ENCODE measurements at places on chromosomes 12 and 14.
A peak's percentile ranks its signal among the peaks of the same experiment; 100 is the strongest.

DNA sequence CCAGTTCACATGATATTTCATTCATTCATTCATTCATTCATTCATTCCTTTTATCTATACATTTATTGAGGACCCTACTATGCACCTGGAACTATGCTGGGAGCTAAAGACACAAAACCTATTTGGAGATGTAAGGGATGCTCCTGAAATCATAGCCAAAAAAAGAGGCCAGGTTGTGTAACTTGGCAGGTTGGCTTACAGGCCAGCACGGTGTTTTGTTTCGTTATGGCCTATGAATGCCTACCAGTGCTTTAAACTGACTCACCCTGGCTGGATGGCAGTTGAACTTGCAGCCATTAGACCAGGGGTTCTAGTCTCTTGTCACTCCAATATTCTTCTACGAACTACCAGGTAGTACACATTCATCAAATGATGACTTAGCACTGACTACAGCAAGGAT, 15.7 kb downstream of the MAP3K9 start:
- DNase-seq, result no peak

- DNase-seq, result peak; percentile 39
Observed at GRCh38 chr12:74538491-74539258, 1.0 kb downstream of the ATXN7L3B start.

- no peak for DNase-seq
Observed at GRCh38 chr12:125657681-125658080, 592.4 kb downstream of the AACS start.

- DNase-seq, result no peak
Observed at GRCh38 chr12:51357374-51358047, 11.0 kb upstream of the CELA1 start.

GRCh38 chr14:92655419-92656201, 92.8 kb downstream of the LGMN start:
- no peak for DNase-seq

DNA sequence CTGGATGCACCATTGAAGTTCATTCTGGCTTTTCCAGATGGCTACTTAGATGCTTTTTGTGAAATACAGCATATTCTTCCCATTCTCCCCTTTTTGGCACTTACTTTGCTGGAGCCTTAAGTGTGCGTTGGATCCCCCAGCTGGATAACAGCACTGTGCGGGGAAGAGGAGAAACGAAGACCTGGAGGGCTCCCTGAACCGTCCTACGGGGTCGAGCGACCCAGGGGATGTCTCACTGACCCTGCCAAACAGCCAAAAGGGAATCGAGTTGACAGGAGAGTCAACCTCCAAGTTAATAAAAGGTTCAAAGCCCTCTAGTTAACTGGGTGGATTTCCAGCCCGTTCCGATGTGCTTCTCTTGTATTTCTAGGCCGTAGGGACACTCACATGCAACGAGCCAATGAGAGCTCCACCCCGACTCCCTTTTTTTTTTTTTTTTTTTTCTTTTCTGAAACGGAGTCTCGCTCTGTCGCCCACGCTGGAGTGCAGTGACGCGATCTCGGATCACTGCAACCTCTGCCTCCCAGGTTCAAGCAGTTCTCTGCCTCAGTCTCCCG, 1.0 kb upstream of the CAMKK2 start:
- DNase-seq, result no peak

DNA sequence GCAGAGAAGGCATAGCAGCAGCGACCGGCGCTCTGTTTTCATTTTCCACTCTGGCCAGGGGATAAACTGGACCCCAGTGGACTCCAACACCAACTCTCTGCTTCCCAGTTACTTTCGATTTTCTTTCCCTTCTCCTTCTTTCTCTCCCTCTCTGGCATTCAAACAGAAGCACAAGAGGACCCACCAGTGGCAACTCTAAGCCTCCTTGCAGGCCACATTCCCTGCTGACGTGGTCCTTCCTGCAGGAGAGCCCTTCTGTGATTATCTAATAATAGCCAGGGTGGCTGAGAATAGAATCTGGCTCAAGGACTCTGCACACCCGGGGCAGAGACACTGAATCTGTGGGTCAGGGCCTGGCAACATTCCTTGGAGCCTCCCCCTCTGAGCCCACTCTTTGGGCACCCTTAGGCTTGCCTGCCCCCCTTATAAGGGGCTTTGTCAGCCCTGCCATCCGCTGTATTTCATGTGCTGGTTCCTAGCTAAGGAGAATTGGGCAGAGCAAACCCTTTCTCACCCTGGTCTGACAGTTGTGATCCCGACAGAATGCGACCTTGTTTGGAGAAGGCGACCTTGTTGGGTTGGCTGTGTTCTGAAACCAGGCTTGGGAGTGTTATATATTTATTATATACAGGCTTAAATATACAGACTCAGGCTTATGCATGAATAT, 8.2 kb upstream of the HOXC6 start:
- DNase-seq, result no peak

- no peak for DNase-seq
Observed at GRCh38 chr14:95273001-95273978, 46.4 kb downstream of the CLMN start.

DNA sequence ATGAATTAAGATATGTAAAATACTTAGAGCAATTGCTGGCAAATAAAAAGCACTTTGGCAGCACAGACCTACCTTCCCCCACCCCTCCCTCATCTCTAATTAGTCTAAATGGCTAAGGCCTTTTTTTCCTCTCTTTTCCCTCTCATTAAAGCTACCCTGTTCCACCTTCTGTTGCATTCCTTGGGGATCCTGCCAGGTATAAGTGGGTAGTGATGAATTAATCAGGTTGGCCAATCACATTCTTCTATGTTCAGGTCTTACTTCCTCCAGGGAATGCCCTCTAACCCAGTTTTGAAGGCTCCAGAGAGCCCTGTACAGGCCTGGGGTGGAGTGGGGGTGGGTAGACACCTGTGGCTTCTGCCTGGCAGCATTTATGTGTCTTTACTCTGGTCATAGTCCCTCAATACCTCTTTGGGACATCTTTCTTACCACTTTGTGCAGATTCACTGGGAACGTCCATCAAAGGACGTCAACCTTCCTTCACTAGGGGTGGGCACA, 28.4 kb downstream of the HSPB8 start:
- DNase-seq, result no peak

DNA sequence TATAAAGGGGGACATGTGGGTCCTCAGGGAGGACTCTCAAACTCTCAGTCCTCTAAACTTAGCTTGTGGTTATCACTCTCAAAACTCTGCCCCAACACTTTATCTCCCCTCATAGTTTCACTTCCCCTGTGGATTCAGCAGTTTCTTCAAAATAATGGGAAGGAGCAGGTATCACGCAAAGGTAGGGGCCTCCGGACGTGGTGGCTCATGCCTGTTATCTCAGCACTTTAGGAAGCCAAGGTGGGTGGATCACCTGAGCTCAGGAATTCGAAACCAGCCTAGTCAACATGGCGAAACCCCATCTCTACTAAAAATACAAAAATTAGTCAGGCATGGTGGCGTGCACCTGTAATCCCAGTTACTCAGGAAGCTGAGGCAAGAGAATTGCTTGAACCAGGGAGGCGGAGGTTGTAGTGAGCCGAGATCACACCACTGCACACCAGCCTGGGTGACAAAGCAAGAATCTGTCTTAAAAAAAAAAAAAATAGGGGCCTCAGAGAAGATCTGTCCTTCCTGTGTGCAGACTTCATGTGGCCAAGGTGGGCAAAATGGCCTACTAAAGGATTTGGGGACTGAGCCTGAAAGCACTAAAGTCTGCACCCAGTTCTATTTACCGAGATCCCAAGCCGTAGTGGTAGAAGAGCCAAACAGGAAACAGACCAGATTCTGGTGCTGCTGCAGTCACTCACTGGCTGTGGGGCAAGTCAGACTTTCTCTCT, 6.4 kb downstream of the ITGB7 start:
- DNase-seq, result no peak

DNA sequence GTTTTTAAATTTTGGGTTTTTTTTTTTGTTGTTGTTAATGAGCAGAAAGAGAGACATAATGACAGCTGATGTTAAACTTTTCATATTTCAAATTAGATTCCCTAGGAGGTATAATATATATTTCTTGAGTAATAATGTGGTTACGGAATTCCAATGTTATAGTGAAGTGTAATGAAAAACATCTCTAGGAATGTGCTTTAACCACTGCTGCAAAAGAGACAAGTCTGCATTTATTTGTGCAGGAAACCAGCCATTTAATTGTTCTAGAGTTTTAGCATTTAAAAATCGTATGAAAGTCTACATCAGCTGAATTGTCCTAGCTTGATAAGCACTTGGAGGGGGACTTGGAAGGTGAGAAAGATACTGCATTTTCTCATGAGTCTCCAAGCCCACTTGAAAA, 14.3 kb downstream of the SERPINA10 start:
- DNase-seq, result no peak

DNA sequence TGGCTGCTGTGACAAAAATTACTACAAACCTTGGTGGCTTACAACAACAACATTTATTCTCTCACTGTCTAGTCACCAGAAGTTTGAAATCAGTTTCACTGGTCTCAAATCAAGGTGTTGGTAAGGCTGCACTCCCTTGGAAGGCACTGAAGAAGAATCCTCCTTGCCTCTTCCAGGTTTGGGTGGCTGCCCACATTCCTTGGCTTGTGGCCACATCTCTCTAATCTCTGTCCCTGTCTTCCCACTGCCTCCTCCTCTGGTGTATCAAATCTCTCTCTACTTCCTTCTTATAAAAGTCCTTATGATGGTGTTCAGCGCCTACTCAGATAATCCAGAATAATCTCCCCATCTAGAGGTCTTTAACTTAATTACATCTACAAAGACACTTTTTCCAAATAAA, 31.0 kb downstream of the PLCZ1 start:
- no peak for DNase-seq

DNA sequence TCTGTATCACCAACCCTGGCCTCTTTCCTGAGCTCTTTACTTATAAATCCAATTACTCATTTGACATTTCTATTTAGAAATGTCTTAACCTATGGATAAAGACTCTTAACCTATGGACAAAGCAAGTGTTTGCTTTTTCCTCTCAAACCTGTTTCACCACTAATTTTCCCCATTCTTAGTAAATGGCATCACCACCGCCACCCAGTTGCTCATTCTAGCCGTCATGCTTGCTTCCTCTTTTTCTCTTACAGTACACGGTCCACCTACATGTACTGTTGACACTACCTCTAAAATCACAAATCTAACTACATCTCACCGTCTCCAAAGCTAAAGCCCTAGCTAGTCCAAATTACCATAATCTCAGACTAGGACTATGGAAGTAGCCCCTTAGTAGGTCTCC, 60.0 kb downstream of the CAPS2 start:
- no peak for DNase-seq

DNA sequence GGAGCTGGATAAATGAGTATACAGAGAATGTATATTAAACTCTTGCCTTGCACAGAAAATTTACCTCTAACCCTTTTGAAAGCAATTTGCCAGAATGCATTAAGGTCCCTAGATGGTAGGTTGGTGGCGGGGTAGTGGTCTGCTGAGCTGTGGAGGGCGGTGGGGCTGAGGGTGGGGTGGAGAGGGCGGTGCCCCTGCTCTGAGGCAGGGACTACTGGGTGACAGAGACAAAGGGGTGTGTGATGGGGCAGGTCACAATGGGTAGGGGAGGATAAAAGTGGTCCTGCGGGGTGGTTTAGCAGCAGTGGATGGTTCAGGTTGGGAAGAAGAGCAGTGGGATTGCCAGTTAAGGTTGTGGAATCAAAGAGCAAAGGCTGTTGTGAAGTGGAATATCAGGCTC, at the start of gene GARIN6:
Gene GARIN6 (plus strand): TSS at position 301 of the 400 bp plus-strand sequence. CDS start 422 bp downstream, outside the sequence.
- DNase-seq, result no peak

GRCh38 chr14:34204774-34205173, 253.9 kb upstream of the EGLN3 start:
- no peak for DNase-seq

GRCh38 chr12:74250891-74251290, 286.7 kb upstream of the ATXN7L3B start:
- DNase-seq, result no peak

- DNase-seq, result no peak
Observed at GRCh38 chr14:75051556-75051899, 261 bp upstream of the MLH3 start.

DNA sequence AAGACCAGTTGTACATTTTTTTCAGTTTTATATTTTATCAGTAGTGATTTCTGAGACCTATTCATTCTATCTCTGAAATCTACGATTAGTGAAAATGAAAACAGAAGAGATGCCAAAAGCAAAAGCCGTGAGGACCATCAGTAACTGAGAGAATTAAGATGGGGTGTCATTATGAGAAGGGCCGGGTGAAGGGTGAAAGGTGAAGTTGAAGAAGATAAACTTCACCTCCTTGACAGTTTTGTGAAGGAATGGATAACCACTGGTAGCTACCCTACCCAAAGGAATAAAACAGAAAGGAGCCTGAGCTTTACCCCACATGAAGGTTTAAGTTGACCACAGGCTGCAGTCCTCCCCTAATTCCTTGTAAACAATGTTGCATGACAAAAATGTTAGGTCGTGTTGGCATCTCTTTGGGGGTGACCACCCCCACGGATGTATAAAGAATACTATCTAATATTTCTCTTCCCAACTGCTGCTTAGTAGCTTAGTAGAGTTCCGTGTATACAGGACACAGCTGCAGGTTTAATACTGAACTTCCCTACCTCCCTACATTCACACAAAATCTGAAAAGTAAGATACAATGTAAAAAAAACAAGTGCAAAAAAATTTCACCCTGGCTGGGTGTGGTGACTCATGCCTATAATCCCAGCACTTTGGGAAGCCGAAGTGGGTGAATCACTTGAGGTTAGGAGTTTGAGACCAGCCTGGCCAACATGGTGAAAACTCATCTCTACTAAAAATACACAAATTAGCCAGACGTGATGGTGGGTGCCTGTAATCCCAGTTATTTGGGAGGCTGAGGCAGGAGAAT, 23.9 kb downstream of the GPR19 start:
- DNase-seq, result no peak

- DNase-seq, result no peak
Observed at GRCh38 chr12:69243099-69244084, 4.0 kb downstream of the CPSF6 start.

DNA sequence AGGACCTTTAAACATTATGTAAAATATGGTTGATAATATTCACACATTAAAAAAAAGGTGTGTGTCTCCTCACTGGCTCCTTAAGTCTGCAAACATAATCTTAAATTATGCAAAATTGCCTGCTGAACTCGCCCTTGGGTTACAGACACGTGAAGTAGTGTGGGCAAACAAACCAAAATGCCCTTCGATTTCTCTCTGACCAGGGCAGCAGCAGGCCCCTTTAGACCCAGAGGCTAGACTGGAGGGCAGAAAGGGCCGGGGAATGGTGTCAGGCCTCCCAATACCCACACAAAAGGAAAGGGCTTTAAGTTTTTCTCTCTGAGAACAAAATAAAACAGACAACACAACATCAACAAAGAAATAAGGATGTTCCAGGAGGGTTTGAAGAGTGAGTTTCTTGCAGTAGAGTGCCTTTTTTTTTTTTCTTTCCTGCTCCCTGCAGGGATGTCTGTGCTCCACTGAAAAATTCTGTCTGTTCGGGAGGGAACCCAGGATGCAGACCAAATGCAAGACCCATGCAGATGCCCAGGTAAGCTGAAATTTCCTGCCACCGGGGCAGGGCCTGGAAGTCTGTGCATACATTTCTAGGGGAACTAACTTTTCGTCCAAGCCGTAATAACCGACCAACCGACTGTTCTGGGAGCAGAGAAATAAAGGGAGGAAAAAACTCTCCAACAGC, 1.7 kb downstream of the TBX3 start:
- DNase-seq, result no peak

- DNase-seq, result no peak
Observed at GRCh38 chr12:85531341-85531740, 251.3 kb downstream of the ALX1 start.
